ENCODE measurements at places on chromosomes 5 and 9. TPM values are rescaled to one million over a fixed set of nuclear protein-coding genes. Genes with fewer than 3 reads are reported as not detected.

PCDHGA12 gene
- total RNA-seq: 39.7 TPM

SHISAL2B gene
- not detected for total RNA-seq

LCN15 gene
- not detected for total RNA-seq

SPINK13 gene
- total RNA-seq: not detected

DNA sequence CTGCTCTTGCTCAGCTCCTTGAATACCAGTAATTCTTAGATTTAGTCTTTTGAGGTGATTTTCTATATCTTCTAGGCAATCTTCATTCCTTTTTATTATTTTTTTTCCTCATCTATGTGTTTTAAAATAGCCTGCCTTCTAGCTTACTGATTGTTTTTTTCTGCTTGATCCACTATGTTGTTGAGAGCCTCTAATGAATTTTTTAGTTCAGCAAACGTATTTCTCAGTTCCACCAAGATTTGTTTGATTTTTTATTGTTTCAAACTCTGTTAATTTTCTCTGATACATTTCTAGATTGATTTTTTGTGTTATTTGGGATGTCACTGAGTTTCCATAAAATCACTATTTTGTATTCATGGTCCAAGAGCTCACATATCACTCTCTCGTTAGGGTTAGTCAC lies 9.5 kb downstream of the POLK start:
- no peak for DNase-seq

- DNase-seq: peak; percentile 60
Measured at GRCh38 chr5:95773335-95774059, 42.4 kb downstream of the RHOBTB3 start.

- DNase-seq: peak; percentile 9
Measured at GRCh38 chr5:139019880-139020279, 144.7 kb upstream of the LRRTM2 start.

DNA sequence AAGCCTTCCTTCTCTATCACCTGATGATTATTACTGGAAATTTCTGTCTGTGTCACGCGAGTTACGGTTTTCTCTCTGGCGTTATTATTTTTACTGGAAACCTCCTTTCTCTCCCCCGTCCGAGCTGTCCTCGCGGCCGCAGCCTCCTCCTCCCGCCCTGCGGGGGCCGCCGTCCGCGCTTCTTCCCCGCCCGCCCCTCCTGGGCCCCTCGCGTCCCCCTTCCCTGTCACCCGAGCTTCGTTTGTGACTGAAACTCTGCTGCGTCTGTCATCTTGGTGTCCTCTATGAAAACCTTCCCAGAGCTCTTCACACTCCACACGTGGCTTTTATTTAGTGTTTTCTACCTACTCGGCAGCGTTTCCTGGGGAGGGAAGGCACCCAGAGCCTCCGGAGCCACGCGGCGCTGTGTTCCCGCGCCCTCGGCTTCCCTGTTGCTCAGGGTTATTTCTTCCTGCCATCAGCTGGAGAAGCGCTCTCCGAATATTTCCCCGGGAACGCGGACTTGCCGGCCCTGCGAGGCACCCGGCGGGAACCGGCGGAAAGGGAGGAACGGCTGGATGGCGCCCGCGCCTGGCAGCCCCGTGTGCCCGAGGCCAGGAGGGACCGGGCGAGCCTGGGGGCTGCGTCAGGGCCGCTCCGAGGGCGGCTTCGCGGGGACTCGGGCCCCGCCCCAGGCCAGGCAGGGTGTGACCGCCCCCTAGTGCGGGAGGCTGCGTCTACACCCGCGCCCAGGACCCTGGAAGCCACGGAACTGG lies 33.9 kb downstream of the TRIP13 start:
- peak; percentile 22 for DNase-seq

DNA sequence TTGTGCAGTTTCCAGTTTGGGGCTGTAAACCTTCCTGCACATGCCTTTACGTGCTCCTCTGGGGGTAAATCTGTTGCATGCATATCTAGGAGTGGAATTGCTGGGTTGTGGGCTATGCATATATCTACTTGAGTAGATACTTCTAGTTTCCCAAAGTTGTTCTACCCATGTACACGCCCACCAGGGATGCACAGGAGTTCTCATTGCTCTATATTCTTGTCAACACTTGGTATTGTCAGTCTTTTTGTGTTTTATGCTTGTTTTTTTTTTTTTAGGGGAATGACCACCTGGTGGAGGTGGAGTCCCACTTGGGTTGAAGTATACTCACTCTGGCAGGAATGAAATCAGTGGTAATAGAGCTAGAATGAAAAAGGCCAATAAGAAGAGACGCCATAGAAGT lies 23.0 kb downstream of the FOXE1 start:
- no peak for DNase-seq

DNA sequence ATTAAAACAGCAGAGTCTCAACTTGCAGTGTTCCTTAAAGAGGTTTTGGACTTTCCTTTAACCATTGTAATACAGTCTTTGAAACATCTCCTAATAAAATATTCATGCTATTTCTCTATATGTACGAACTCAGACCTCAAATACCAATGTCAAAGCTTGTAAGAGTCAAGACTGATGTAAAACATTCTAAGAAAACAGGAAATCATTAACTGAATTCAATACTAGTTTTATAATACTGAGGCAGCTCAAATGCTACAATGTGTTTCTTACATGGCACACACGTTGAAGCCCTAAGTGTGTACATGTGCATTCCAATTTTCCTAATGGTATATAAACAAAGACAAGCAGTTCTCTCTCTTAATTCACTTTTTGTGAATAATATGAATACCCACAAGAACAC lies 11.6 kb downstream of the PSIP1 start:
- no peak for DNase-seq

DNA sequence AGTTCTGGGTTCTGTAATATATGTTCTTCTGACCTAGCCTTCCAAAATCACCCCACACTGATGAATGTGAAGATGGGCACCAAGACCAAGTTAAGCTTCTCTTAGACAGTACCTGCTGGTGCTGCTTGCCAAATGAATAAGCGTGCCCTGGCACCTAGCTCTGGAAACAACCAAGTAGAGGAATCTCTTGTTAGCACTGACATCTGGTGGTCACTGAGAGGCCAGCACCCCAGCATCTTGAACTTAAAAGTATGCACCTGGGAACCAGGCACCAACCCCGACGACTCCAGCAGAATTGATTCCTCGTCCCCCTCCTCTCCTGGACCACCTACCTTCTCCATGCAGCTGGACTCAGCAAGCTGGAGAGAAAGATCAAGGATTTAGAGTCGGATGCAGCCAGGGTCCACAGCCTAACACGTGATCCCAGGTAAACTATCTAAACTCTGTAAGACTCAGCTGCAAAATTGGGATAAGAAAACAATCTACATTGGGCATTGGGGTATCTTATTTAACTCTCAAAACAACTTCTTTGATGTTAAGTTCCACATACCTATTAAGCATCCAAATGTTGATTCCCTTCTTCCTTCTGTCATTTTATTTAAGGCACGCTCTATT lies 89.8 kb downstream of the SLC1A3 start:
- DNase-seq: peak; percentile 70

DNA sequence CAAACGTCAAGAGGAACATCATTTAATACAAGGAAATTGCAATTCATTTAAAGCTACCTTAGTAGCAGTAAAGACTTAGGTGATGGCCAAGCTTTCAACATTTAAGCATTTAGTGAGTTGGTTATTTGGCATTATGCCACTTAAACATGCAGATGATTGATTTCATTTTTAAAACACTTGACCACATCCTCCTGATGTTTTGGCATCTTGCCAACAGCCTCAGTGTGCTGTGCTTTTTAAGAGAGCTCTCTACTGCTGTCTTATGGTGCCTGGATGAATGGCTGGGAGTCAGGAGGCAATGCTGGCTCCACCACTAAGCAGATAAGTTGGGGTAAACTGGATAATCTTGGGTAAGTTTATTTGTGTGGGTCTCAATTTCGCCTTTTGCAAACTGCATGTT lies 364.5 kb downstream of the MAN2A1 start:
- peak; percentile 37 for DNase-seq
